ENCODE measurements at places on chromosomes 2 and 18. TPM values are rescaled to one million over a fixed set of nuclear protein-coding genes. Genes with fewer than 3 reads are reported as not detected.

The HES6 gene
- total RNA-seq, result 4.0 TPM

The PID1 gene
- 11.8 TPM for total RNA-seq

The INHA gene
- total RNA-seq, result 0.29 TPM

The POTEI gene
- not detected for total RNA-seq

The GREB1L gene
- 0.36 TPM for total RNA-seq

The LAMA3 gene
- 8.3 TPM for total RNA-seq

The ARHGAP28 gene
- total RNA-seq, result 23.9 TPM

The ABCG5 gene
- not detected for total RNA-seq

All from osteoblast (primary cell).